ENCODE measurements at places on chromosomes 5 and 9. TPM values are rescaled to one million over a fixed set of nuclear protein-coding genes. Genes with fewer than 3 reads are reported as not detected.

BNC2 gene
- total RNA-seq, result 122 TPM

TOR4A gene
- total RNA-seq, result 9.2 TPM

SLC34A1 gene
- total RNA-seq, result not detected

CDH9 gene
- total RNA-seq, result 0.33 TPM

DNA sequence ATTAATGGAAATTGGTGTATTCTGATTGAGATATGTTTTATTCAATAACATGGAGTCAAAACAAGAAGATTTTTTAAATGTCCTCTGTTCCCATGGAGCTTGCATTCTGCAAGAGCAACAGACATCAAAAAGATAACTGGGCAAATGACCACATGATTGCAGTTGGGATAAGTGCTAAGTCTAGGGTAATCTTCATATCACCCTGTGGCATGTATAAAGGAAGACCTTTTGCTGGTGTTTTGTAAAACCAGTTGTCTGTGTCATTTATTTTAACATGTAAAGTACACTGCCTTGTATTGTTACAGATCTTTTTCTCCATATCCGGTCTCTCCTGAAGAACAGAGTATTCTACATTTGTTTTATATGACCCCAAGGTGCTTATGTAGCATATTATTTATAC is 44.0 kb downstream of the PTCD2 start:
- peaks cover 36% of the 10 kb centered on the region for H3K36me3 ChIP-seq
- no peak overlapping the region for H3K4me3 ChIP-seq
- no peak overlapping the region for H3K27ac ChIP-seq
- no peaks in the 10 kb centered on the region for H3K27me3 ChIP-seq
- peaks cover 18% of the 10 kb centered on the region for H3K4me1 ChIP-seq
- no peak for DNase-seq

DNA sequence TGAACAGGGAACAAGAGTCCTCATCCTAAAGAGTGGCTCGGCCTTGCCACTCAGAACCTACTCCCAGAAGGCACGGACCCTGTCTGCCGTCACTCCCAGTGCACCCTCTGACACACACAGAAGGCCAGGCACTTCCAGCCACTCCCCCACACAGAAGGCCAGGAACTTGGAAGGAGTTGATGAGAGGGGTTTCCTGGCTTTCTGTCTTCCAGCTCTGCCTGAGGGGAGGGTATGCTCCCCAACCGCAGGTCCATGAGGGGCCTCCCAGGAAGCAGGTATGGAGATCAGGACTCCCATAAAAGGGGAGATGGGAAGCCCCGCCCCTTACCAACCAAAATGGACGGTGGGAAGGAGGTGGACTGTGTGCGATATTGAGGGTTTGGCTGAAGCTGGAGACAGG is 247.6 kb upstream of the IRX4 start:
- H3K4me3 ChIP-seq, result no peak overlapping the region
- H3K36me3 ChIP-seq, result no peaks in the 10 kb centered on the region
- no peak overlapping the region for H3K27ac ChIP-seq
- no peak for DNase-seq
- H3K4me1 ChIP-seq, result no peaks in the 10 kb centered on the region
- H3K27me3 ChIP-seq, result no peaks in the 10 kb centered on the region
